ENCODE measurements at places on chromosomes 6 and 20. TPM values are rescaled to one million over a fixed set of nuclear protein-coding genes. Genes with fewer than 3 reads are reported as not detected.

Gene SEL1L2
- total RNA-seq = not detected

Gene PHACTR3
- total RNA-seq = not detected

Gene VSX1
- total RNA-seq = not detected

Gene GJA10
- total RNA-seq = 0.32 TPM

Gene C6orf141
- total RNA-seq = not detected

Gene LEMD2
- total RNA-seq = 66.2 TPM

Gene LAMP5
- total RNA-seq = not detected

Gene PRL
- not detected for total RNA-seq

Gene TAP2
- 162 TPM for total RNA-seq

- H3K27ac ChIP-seq = no peak overlapping the region
- DNase-seq = no peak
- H3K4me1 ChIP-seq = no peaks in the 10 kb centered on the region
- H3K36me3 ChIP-seq = no peaks in the 10 kb centered on the region
- peaks cover 2% of the 10 kb centered on the region for H3K27me3 ChIP-seq
Measured at GRCh38 chr6:21522797-21523456, 70.6 kb upstream of the SOX4 start.

DNA sequence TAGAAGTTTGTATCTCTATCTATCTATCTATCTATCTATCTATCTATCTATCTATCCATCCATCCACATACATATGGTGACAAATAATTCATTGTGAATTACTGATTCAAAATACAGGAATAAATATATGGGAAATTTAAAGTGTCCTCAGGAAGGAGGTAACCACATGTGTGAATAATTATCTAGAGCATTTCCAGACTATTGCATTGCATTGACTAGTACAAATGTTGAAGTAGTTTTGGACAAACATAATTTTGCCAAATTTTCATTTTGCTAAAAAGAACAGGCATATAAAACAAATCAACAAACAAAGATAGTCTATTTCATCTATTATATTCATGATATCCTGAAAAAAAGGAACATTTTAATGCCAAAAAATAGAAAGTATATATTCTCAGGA, 192.7 kb downstream of the UTRN start:
- H3K4me1 ChIP-seq = peaks cover 12% of the 10 kb centered on the region
- H3K36me3 ChIP-seq = peaks cover 50% of the 10 kb centered on the region
- DNase-seq = no peak
- H3K27ac ChIP-seq = no peak overlapping the region

DNA sequence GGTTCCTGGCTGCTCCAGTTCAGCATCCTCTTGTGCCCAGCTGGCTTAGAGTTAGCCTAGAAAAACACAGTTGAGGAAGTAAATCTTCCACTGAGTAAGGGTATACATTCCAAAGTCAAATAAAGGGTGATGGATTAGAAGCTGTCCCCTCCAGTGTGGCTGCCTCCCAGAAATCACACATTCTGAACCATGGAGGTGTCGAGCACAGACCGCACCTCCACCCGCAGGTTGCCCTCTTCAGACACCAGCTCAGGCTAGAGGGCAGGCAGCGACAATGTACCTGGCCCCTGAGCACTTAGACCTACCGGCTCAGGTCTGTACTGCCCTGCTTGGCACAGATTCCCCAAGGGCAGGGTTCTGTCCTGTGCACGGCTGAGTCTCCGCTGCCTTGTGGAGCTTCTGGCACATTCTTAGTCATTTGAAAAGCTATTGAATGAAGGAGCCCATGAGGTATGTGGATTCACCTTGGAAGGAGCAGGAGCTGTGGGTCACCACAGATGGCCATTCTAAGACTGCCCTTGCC, 118.1 kb downstream of the FAM120B start:
- H3K36me3 ChIP-seq = no peaks in the 10 kb centered on the region
- no peaks in the 10 kb centered on the region for H3K4me1 ChIP-seq
- no peak overlapping the region for H3K27ac ChIP-seq
- no peak overlapping the region for H3K4me3 ChIP-seq
- DNase-seq = no peak
- peaks cover 28% of the 10 kb centered on the region for H3K27me3 ChIP-seq

DNA sequence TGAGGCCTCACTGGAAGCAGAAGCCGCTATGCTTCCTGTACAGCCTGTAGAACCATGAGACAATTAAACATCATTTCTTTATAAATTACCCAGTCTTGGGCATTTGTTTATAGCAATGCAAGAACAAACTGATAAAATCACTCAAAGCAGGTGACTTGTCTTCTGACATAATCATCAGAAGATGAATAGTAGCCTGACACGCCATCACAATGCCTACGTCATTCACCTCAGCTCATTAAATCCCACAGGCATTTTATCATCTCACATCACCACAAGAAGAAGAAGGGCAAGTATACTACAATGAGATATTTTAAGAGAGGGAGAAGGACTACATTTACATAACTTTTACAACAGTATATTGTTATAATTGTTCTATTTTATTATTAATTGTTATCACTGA, 3.1 kb upstream of the CAP2 start:
- no peaks in the 10 kb centered on the region for H3K36me3 ChIP-seq
- peaks cover 4% of the 10 kb centered on the region for H3K4me1 ChIP-seq
- no peak overlapping the region for H3K27ac ChIP-seq
- DNase-seq = no peak
- H3K4me3 ChIP-seq = no peak overlapping the region

DNA sequence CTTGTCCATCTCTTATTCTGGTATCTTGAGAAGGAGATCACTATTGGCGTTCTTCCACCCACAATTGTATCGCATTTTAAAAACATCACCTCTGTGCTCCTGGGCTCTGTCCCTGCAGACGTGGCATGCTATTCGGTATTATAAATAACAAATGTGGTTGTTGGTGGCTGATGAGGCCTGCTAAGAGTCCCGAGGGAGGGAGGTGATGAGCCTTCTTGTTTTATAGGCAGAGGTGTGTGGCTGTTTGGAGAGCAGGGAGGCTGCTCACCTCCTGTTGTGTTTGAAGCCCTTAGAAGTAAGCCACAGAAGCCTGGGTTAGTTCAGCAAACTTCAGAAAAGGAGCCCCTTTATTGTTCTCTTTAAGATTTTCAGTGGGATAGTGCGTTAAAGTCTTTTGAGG, 15.6 kb downstream of the MANBAL start:
- H3K36me3 ChIP-seq = peaks cover 51% of the 10 kb centered on the region
- DNase-seq = no peak
- H3K27ac ChIP-seq = no peak overlapping the region

GRCh38 chr6:29632789-29633533, at the start of gene GABBR1:
GABBR1 (minus strand) TSS chr6:29633183; CDS start chr6:29632385, 798 bp downstream.
- peaks cover 3% of the 10 kb centered on the region for H3K36me3 ChIP-seq
- peaks cover 38% of the 10 kb centered on the region for H3K4me1 ChIP-seq
- peak within 1 kb of the TSS; percentile 81 for H3K4me3 ChIP-seq
- peak; percentile 68 for DNase-seq
- peaks cover 49% of the 10 kb centered on the region for H3K27me3 ChIP-seq

DNA sequence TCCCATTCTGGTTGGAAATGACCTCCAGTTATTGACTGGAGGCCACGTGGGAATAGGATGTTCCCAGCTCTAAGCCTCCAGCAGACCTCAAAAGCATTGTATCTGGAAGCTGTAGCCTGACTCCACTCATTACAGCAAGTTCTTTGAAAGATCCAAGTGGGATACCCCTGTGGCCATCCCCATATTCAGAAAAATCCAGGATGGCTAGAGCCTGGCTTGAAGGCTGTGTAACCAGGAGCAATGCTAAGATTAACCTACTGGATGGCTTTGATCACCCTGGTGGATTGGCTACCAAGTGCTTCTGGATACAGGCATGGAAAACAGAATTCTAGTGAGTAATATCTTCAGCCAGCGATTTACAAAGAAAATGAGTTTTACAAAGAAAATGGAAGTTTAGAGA, 151.2 kb downstream of the ADGRG6 start:
- no peaks in the 10 kb centered on the region for H3K36me3 ChIP-seq
- H3K4me3 ChIP-seq = no peak overlapping the region
- H3K27ac ChIP-seq = no peak overlapping the region

- H3K27me3 ChIP-seq = no peaks in the 10 kb centered on the region
- no peak overlapping the region for H3K27ac ChIP-seq
- DNase-seq = no peak
Measured at GRCh38 chr20:51321343-51322163, 221.0 kb downstream of the NFATC2 start.

GRCh38 chr20:16485401-16485800, 87.8 kb downstream of the KIF16B start:
- no peak overlapping the region for H3K4me3 ChIP-seq
- H3K27me3 ChIP-seq = no peaks in the 10 kb centered on the region
- H3K27ac ChIP-seq = no peak overlapping the region
- H3K36me3 ChIP-seq = no peaks in the 10 kb centered on the region
- DNase-seq = no peak

GRCh38 chr6:79861023-79861422, 86.3 kb downstream of the ELOVL4 start:
- no peak overlapping the region for H3K4me3 ChIP-seq
- DNase-seq = no peak
- H3K27ac ChIP-seq = no peak overlapping the region
- H3K36me3 ChIP-seq = no peaks in the 10 kb centered on the region
- no peaks in the 10 kb centered on the region for H3K4me1 ChIP-seq

- peak overlapping the region; percentile 92 for H3K4me3 ChIP-seq
- peak overlapping the region; percentile 92 for H3K27ac ChIP-seq
- peaks cover 22% of the 10 kb centered on the region for H3K4me1 ChIP-seq
Measured at GRCh38 chr6:89082486-89082891, 1.9 kb downstream of the PNRC1 start.

DNA sequence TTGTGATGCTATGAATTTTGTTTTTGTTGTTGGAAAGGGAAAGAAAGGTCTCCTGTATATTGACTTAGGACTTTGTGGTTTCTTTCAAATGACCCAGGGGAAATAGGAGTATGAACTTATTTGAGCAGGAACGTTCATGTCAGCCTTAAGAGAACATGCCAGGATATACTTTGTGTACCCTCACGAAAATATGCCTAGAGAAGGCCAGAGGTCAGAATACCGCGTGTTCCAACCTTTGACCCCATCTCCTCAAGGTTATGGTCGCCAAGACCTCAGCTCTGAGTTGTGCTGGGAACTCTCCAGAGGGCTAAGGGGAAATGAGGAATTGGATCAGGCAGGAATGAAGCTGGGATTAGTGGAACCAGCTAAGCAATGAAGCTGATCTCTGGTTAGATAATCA, 11.5 kb downstream of the TTLL9 start:
- H3K36me3 ChIP-seq = no peaks in the 10 kb centered on the region
- H3K27me3 ChIP-seq = peaks cover 25% of the 10 kb centered on the region
- H3K4me3 ChIP-seq = no peak overlapping the region
- H3K4me1 ChIP-seq = peaks cover 11% of the 10 kb centered on the region
- no peak overlapping the region for H3K27ac ChIP-seq
- DNase-seq = no peak

- H3K36me3 ChIP-seq = peaks cover 21% of the 10 kb centered on the region
- peaks cover 20% of the 10 kb centered on the region for H3K4me1 ChIP-seq
- peak overlapping the region; percentile 92 for H3K27ac ChIP-seq
- no peak for DNase-seq
- peaks cover 16% of the 10 kb centered on the region for H3K27me3 ChIP-seq
Measured at GRCh38 chr6:43229803-43230620, 731 bp upstream of the DNPH1 start.

DNA sequence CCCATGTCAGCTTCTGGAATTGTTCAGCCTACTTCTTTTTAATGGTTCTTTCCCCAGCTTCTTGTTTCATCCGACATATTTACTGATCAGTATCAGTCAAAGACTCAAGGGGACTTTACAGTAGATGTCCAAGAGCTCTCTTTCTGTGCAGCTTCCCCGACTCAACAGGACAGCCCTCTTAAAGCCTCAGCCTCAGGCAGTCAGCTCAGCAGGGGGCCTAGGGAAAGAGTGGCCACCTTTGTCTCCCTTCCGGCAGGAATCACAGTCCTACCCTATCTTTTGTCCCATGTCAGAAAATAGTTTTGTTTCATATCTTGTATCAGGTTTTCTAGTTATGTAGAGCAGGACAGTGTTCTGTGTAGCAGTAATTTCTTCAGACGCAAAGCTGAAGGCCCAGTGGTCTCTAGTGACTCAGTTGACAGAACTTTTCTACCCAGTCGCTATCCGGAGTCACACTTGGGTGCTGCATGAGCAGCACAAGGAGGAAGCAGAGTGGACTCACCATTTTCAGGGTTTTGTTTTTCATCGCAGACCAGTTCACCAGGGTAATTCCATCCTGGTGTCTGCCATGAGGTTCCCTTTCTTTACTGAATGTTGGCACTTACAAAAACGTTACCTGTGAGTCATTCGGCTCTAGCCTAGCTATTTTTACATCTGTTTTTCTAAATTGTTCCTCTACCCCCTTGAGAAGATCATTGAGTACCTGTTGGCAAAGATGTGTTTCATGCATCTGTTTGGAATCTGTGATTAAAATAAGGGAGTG, 47.7 kb downstream of the SPATA2 start:
- peaks cover 8% of the 10 kb centered on the region for H3K4me1 ChIP-seq
- H3K27ac ChIP-seq = no peak overlapping the region
- no peaks in the 10 kb centered on the region for H3K27me3 ChIP-seq
- no peak for DNase-seq

GRCh38 chr6:141484711-141485110, 648.0 kb upstream of the GJE1 start:
- peaks cover 29% of the 10 kb centered on the region for H3K36me3 ChIP-seq
- peak overlapping the region; percentile 97 for H3K27ac ChIP-seq
- no peak overlapping the region for H3K4me3 ChIP-seq
- peaks cover 45% of the 10 kb centered on the region for H3K4me1 ChIP-seq
- no peaks in the 10 kb centered on the region for H3K27me3 ChIP-seq

DNA sequence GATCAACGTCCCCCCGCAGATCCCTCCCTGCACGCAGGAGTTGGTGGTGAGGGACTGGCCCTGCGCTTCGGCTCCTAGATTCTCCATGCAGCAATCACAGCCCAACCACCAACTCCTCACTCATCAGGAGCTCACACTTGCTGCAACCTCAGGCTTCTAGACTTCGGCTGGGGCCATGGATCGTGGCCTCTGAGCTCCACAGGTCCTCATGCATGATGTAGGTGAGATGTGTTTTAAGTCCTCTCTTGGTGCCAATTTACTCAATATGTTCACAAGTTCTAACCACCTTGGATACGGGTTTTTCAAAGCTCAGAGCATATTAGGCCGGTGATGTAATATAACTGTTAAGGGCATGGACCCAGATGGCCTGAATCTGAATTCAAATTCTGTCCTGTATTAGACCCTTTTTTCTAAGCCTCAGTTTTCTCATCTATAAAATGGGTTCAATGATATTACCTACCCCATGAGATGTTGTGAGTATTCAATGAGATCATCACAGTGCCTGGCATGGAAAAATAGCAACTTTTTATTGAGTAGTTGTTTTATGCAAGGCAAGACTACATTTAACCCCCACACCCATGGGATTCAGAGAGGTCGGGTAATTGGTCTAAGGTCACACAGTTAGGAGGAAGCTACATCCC, 31.0 kb downstream of the SUN5 start:
- peaks cover 22% of the 10 kb centered on the region for H3K36me3 ChIP-seq
- H3K27ac ChIP-seq = no peak overlapping the region

Measured in activated T-helper 2 cell treated with anti-CD3 and anti-CD28 coated beads, Interferon-gamma antibody, Interleukin-2, Interleukin-4, amounts not matched to agents 10 μg/mL and 5 μg/mL and 100 μg/mL, durations not matched to agents 14 hours and 24 hours and 36 hours (primary cell).